ENCODE measurements at places on chromosomes 2 and 18. TPM values are rescaled to one million over a fixed set of nuclear protein-coding genes. Genes with fewer than 3 reads are reported as not detected.

Gene RPE
- total RNA-seq: 73.2 TPM

Gene C2orf80
- not detected for total RNA-seq

Gene NHEJ1
- 17.7 TPM for total RNA-seq

Gene CUL3
- total RNA-seq: 65.3 TPM

Gene AQP12B
- total RNA-seq: not detected

Gene GAREM1
- 15.7 TPM for total RNA-seq

Gene AP1S3
- total RNA-seq: 9.8 TPM

Gene UGT1A8
- total RNA-seq: not detected

Gene COLEC12
- 18.9 TPM for total RNA-seq

Gene SERPINB10
- total RNA-seq: 0.98 TPM

Gene GKN2
- total RNA-seq: not detected

Gene RPRM
- 2.9 TPM for total RNA-seq

Gene GALR1
- 0.98 TPM for total RNA-seq

Gene EFEMP1
- 235 TPM for total RNA-seq

Gene PLEKHH2
- total RNA-seq: 27.5 TPM

Gene GAL3ST2
- total RNA-seq: 0.98 TPM

Gene PCARE
- not detected for total RNA-seq

Gene CCDC178
- total RNA-seq: 10.8 TPM

Gene DPYSL5
- total RNA-seq: 0.74 TPM

Gene DNER
- total RNA-seq: 11.3 TPM

Gene CD207
- total RNA-seq: 2.5 TPM

Gene CHST9
- 0.74 TPM for total RNA-seq

Gene NT5C1B
- total RNA-seq: not detected

Gene CAPN13
- not detected for total RNA-seq

Gene FIGN
- 3.2 TPM for total RNA-seq

Gene ADAM23
- total RNA-seq: 5.2 TPM

Gene KIAA2012
- not detected for total RNA-seq

Gene ALLC
- total RNA-seq: not detected

Gene ALPI
- not detected for total RNA-seq

Gene VIL1
- not detected for total RNA-seq

Gene DSG1
- total RNA-seq: 122 TPM

Gene EHBP1
- total RNA-seq: 97.7 TPM

Gene TNFAIP6
- total RNA-seq: 2.0 TPM

Gene LRPPRC
- 35.4 TPM for total RNA-seq

Gene TBR1
- not detected for total RNA-seq

Gene ERCC3
- total RNA-seq: 68.3 TPM

Gene SDC1
- 184 TPM for total RNA-seq

Gene NLRC4
- total RNA-seq: 0.74 TPM

Gene DUSP19
- total RNA-seq: 1.7 TPM

Gene TMEM169
- not detected for total RNA-seq

Gene DYSF
- 10.1 TPM for total RNA-seq

Gene ATP5F1A
- total RNA-seq: 247 TPM

Gene OTOS
- total RNA-seq: not detected
